T-helper 2 cell (primary cell): ENCODE measurements at places on chromosomes 1 and 21.

GRCh38 chr1:3402258-3403010 lies 52.0 kb upstream of the ARHGEF16 start:
- no peak for DNase-seq

- DNase-seq: no peak
Observed at GRCh38 chr1:113153116-113153803, 80.3 kb downstream of the LRIG2 start.

DNA sequence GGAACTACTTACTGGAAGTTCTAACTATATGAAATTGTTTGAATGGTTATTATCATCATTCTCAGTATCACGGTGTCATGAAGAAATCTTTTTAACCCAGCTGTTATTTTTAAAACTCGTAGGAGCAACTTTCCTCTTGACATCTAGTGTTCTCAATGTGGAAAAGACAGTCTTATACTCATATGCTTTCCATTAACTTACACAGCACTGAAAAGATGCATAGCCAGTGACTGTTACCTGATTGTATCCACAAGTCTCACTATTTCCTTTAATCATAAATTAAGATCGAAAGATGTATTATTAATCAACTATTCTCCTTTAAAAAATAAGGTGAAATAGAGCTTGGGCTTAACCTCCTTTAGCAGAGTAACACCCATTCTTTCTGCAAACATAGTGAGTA lies 59.7 kb upstream of the TNFSF4 start:
- DNase-seq: no peak

DNA sequence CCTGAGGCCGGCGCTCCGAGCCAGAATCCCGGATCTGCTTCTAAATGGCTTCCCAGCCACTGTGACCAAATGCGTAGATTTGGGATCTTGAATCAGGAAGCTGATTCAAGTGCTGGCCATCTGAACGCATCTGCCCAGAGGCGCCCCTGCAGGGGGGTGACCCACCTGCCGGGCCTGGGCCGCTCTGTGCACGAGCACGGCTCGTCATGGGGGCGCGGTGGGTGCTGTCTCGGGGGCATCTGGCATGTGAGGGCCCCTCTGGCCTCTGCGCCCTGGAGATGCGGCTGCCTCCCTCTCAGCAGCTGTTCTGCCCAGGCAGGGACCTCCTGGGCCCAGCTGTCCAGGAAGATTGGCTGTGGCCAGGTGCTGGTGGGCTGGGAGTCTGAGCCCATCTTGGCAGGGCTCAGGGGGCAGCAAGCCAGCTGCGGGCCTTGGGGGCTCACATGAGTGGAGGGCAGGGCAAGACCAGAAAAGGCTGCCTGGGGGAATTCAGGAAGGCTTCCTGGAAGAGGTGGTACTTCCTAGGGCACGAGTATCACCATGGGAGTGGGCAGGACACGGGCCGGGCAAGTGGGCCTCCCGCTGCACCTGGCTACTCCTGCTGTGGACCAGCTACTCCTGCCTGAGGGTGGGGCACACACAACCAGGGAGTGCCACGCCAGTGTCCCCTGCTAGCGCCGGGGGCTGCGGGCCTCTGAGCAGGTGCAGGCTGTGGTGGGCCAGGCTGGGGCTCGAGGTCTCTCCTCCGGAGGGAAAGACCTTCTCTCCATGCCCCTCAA lies 25.1 kb downstream of the PLCH2 start:
- DNase-seq: no peak

GRCh38 chr1:179807691-179808485 lies 64.8 kb downstream of the FAM163A start:
- no peak for DNase-seq

DNA sequence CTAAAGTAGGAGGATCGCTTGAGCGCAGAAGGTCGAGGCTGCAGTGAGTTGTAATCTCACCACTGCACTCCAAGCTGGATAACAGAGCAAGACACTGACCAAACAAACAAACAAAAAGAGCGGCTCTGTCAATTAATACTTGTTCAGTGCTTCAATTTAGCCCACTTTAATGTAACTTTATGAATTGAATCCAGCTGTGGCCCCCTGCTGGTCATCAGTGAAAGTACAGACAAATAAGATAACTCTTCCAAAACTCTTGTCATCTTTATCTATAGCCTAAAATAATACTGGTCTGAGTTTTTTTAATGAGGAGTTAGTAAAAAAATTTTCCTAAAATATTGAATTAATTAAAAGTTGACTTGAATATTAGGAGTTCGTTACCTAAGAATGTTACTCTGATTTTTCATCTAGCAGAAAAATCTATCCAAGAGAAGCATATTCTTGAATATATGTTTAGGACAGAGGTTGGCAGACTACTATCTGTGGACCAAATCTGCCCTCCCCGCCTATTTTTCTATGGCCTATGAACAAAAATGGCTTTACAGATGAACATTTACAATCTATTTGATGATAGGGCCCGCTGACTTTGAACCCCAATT lies 26.1 kb downstream of the ATP5PF start:
- DNase-seq: peak; percentile 51

GRCh38 chr21:31570824-31571566 lies 88.5 kb upstream of the SOD1 start:
- no peak for DNase-seq

DNA sequence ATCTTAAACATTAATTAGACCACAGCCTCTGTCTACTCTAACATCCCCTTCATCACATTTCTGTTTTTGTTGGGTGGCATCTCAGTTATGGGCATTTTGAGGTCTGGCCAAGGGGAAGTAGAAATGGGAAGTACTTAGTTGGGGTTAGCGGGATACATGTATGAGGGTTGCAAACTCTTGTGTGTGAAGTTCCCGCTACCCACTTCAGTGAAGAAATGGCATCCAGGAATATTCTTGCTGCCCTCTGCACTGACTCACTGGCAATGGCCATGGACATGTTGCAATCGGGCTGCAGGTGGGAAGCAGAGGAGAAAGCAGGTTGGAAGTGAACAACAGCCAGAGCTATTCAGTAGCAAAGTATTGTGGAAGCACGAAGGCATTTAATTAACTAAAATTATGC lies 7.4 kb downstream of the CD48 start:
- DNase-seq: no peak

DNA sequence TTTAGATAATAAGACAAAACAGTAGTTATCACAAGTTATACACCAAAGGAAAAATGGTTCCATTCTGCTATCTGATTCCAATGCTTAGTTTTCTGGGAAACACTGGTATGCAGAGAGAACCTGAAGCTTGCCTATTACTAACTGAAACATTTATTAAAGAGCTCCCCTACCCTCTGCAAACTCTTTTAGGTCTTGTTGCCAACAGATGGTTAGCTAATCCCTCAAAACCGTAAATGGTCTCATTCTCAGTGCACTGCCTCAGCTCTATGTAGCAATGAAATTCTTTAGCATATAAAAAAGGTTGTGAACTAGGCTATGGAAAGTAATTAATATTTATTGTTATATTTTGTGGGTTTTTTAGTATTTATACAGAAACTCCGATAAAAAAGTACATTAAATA lies 20.4 kb downstream of the C21orf91 start:
- no peak for DNase-seq

DNA sequence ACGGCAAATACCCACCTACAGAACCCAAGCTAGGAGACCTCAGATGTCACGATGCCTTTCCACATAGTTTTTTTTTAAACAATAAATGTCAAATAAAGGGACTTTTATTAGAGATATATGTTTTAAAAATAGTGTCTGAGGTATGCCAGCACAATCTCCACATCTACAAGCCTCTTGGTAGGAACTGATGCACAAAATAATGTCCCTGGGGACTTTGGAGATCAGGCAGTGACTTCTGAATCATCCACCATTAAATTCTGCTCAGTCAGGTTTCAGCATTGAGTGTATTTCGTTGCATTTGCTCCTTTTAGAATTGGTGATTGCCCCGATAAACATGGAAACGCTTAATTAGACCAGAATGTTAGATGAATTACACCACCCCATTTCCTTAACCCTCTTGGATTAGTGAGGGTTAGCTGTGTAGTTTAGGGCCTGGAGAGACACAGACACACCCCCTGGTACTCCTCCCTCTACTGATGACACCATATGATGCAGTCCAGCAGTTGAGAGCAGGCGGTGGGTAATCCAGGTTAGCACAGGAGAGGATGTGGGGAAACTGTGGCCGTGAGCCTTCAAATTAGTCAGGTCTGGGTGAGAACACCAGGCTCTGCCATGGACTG lies 33.6 kb downstream of the LGR6 start:
- no peak for DNase-seq

- no peak for DNase-seq
Observed at GRCh38 chr1:42926879-42927242, 31.8 kb downstream of the SLC2A1 start.

DNA sequence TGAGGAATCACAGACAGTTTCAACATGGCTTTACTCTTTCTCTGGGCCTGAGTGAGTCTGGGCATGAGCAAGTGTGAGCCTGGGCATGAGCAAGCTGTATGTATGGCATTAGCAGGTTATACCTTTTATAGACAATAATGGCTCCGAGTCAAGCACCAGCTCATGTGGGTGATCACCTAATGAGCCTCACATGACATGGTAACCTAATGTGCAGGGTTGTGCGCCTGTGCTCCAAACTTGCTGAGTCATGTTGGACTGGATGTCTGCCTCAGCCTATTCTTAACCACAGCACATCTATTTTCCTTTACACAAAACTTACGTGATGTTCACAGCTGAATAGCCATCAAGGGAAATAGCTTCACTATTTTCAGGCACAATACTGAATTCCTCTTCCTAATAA lies 236.2 kb upstream of the NRIP1 start:
- no peak for DNase-seq

- no peak for DNase-seq
Observed at GRCh38 chr1:97780884-97781283, 139.9 kb downstream of the DPYD start.

DNA sequence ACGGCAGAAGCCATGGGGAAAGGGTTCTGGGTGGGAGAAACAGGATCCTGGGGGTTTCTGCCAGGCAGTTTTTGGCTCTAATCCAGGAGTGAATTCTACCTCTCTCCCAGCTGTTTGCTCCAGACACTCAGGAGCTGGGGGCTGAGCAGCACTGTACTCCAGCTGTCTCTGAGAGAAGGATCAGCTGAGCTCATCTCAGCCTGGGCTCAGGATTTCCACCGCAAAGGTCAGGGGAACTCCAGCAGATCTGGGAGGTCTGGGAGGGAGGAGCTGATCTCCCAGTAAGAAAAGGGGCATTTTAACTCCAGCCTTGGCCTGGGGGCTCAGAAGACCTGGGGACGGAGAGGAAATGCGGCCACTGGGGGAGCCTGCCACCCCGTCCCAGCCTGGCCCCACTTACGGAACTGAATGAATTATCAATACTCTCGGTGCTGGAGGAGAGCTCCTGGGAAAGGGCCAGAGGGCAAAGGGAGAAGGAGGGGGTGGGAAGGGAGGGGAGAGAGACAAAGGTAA lies 17.3 kb downstream of the PI4KB start:
- DNase-seq: no peak

- no peak for DNase-seq
Observed at GRCh38 chr21:19684328-19684727, 1280.7 kb upstream of the TMPRSS15 start.

DNA sequence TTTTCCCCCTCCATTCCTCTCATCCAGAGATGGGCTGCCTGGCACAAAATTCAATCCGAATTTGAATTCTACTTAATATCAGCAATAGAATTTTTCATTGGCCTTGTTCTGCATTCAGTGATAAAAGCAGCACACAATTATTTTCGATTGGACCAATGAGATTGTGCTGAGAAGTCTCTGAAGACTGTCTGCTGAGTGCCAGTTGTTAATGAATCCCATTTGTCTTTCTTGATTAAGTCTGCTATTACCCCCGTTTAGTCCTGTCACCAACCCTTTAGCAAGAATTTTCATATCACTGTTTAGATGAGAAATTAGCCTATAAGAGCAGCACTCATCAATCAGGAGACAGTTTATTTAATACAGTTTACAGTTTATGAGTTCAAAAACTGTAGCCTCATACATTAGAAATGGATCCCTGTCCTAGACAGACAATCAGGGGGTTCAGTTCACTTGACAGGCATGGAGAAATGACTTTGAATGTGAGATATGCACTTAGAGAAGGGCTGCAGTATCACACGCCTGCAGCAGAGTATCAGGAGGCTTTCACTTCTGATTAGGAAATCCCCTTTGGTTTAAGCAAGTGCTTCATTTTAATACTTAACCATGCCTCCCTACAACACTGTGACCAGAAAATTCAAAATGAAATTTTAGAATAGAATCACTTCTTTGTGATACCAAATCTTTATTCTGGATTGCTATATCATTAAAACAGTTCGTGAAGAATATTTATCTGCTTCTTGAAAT lies 304.7 kb upstream of the PTBP2 start:
- DNase-seq: no peak

DNA sequence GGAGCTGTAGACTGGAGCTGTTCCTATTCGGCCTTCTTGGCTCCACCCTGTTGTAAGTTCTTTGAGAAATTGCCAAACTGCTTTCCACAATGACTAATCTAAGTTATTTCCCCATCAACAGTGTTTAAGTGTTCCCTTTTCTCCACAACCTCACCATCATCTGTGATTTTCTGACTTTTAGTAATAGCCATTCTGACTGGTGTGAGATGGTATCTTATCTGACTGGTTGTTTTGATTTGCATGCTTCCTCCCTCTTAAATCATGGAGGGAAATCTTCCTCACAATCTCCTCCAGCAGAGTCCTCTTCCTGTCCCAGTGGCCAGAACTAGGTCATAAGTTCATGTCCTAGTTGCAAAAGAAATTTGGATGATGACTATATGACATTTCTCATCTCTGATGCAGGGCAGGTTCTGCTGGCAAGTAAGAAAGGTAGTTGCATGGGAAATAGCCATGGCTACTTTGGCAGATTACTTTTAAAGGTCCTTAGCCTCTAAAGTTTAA lies 294.0 kb downstream of the LRRC40 start:
- DNase-seq: no peak

- DNase-seq: no peak
Observed at GRCh38 chr1:44905276-44905675, 62.2 kb upstream of the PTCH2 start.

GRCh38 chr1:214538496-214538895 lies 12.9 kb downstream of the PTPN14 start:
- DNase-seq: no peak

GRCh38 chr1:15204931-15205330 lies 42.1 kb upstream of the FHAD1 start:
- DNase-seq: no peak

DNA sequence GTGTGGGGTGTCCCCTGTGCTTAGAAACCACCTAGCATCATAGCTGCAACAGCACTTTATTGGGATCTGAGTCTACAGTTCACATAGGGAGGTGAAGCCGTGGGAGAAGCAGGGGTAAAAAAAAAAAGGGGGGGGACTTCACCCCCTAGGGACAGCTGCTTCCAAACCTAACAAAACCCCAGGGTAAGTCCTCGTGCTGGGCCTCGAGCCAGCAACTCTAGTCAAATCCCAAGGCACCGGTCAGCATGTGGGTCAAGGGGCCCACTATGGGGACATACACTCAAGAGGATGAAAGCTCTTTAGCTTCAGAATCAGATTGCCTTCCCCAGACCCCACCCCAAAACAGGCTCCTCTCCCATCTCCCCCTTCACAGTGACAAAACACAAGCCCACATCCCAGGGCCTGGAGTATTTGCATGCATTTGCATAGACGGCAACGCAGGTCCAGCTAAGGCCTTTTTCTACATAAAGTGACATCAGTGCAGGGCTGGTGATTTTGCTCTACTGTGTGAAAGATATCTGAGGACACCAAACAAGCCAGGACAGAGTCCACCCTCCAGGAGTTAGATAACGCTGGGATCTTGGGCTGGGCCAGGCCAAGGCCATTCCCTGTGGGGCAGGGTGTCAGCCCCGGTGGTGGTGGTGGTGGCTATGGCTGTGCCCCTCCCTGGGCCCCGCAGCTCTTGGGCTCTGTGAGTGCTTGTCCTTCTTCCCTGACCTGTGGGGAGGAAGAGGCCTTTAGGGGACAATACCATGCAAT lies 8.1 kb upstream of the PMVK start:
- no peak for DNase-seq
